Glomerular endothelial cell (primary cell): ENCODE measurements at places on chromosomes 7 and 10. TPM values are rescaled to one million over a fixed set of nuclear protein-coding genes. Genes with fewer than 3 reads are reported as not detected.

DNA sequence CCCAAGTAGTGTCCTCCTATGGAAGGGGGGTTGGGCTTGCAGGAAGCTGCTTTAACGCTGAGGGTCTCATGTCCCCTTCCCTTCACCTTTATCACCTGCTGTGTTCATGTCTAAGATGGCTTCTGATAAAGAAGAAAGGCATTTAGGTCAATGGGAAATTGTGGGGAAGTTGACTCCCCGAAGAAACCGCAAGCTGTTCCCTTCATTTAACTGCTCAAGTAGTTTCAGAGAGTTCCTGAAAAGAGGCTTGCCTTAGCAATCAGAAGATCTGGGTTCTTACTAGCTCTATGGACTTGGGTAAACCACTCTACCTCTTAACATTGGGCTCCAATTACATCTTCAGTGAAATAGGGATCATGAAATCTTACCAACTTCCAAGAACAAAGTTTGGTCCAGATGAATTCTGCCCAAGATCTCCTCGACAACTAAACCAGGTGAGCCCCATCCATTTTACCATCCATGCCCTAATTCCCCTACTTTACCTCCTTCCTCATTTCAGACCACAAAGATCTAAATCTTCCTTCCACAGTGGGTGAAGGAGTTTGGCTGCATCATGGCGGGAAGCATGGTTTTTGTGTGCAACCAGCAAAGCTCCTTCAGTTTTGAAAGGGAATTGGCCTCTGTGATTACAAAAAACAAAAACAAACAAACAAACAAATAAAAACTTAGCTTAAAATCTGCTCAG lies 30.4 kb upstream of the UCN3 start:
- DNase-seq: no peak

DNA sequence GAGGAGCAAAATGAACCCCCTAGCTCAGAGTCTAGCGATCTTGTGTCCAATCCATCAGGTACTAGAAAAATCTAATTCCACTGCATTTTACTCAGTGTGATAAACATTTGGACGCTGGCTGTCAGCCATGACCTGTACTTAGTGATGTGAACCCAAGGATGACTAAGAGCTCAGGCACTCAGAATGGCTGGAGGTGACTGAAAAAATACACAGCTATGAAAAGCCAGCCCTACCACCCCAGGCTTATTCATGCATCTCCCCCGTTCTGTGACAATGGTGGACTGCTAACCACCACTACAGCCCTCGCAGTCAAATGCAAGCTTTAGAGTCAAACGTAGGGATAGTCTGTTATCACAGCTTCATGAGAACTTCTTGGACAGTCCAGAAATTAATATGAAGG lies 14.9 kb downstream of the AFAP1L2 start:
- no peak for DNase-seq

DNA sequence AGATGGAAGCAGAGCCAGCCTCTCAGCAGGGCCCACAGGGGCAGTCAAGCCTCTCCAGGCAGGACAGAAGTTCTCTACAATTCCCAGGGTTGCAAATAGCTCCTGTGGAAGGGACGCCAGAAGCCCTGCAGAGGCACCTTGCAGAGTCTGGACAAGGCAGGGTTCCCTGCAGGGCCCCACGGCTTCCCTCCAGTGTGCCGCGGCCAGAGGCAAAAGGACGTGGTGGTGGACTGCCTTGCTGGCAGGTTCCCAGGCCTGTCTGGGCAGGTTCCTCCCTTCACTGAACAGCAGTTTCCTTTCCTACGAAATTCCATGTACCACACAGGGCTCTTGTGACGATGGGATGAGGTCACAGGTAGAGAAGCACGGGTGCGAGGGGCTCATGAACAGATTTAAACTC lies 25.1 kb downstream of the UPP1 start:
- no peak for DNase-seq

CAMK1D gene
- 2.0 and 2.8 TPM in 2 replicates for total RNA-seq

DNA sequence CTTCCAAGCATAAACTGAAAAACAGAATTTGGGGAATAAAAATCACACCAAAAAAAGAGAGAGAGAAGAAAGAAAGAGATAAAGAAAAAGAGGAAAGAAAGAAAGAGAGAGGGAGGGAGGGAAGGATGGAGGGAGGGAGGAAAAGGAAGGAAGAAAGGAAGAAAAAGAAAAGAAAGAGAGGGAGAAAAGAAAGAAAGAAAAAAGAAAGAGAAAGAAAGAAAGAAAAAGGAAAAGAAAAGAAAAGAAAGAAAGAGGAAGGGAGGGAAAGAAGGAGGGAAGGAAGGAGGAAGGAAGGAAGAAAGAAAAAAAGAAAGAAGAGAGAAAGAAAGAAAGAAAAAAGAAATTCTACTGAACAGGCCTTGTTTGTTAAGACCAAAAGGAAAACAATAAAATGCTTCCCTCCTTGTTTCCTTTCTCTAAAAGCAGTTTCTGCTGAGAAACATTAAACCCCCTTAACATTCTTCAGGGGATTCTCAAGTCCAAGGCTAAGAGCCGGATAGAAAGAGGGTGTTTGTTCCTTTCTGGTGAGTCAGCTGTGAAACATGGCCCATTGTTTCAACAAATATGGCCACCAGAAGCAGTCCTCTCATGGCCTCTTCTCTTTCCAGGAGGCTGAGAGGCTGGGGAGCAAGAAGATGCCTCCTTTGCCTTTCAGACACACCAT lies 46.9 kb upstream of the GPAM start:
- DNase-seq: peak; percentile 1
